ENCODE measurements at places on chromosomes 12 and 14. TPM values are rescaled to one million over a fixed set of nuclear protein-coding genes. Genes with fewer than 3 reads are reported as not detected.

DNA sequence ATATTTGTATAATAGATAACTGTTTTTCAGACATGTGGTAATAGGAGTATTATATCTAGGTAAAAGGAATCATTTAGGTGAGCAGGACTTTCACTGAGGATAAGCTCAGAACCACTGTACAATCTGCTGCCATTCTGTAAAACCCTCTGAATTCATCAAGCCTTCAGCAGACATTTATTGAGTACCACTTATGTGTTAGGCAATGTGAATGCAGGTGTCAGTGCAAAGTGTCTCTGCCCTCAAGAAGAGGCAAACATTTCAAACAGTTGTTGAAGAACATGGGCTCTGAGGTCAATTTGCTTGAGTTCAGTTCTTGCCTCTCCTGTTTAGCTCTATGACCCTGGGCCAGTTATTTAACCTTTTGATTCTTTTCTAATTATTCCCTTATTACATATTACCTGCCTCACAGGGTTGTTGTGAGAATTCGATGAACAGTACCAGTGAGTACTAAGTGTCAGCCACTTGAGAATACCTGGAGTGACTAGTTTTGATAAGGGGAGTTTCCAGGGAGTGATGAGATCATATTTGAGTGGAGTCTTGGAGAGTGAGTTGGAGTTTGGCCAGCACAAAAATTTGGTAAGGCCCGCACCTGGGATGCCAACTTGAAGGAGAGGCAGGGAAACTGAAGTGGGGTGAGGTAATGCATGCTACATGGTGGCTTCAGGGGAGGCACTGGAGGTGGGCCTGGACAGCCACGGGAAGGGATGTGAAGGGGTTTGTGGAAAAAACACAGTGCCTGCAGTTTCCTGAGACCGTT lies 33.7 kb downstream of the RASSF8 start:
- DNase-seq: peak; percentile 67

- no peak for DNase-seq
Observed at GRCh38 chr12:67280088-67280487, 10.9 kb downstream of the CAND1 start.

GRCh38 chr12:4269279-4269991 lies 4.1 kb upstream of the CCND2 start:
- DNase-seq: no peak

DNA sequence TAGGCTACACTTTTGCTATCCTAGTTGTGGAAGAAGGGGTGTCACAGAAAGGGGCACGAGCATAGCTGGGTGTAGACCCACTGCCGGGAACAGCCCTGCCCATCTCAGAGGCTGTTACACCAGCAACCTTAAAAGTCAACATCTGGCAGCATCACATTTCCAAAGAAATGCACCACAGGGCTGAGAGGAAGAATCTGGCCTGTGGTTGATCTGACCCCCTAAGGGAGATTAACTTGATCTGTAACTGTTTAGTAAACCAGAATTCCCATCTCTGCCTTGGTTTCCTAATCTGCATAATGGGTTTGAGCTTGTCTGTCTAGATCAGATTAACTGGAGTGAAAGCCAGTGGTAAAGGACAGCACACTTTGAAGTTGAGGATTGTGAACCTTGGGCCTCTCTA lies 1.3 kb downstream of the LRP1-AS start:
- no peak for DNase-seq

DNA sequence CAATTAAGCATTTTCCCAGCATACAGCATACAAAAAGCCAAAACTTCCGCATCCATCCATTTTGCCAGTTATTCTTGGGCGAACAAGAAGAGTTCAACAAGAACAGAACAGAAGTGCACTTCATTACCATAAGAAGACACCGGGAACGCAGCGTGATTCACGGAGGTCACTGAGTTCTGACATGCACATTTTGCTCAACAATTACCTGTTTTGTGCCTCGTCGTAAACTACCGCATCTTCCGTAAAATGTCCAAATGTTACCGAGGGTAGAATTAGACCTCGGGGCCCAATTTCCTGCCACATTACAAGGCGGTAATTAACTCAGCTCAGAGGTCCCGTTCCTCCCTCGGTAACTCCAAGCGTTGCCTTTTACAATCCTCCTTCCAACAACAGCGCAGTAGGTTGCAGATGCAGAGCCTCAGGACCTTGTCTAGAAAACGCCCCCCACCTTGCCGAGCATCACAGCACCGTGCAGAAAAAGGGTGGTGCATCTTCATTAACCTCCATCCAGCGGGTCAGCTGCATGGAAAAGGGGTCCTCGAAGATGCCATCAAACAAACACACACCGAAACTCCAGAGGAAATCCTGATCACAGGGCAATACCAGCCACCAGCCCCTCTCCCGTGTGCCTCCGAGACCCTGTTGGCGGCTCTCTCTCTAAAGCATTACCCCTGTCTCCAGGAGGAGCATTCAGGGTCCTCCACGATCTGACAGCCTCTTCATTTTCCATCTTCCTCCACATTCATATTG lies 125.2 kb downstream of the BCL11B start:
- no peak for DNase-seq

GRCh38 chr14:86613126-86613525 lies 1083.2 kb downstream of the FLRT2 start:
- no peak for DNase-seq

DNA sequence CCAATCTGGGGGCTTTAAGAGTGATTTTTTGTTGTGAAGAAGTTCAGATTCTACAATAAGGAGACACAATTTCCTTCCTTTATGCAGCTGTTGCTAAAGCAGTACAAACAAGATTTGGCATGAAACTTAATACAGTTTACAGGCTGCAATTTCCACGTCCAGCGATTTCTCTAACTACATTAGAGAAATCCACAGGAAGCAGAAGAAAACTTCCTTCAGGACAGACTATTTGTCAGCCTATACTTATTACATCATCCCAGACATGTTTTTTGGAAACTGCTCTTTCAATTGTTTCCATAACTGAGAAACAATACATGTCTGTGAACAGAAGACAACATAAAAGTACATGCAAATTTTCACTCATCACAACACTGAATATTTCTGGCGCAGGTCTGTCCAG lies 204.3 kb downstream of the TTC7B start:
- DNase-seq: no peak

DNA sequence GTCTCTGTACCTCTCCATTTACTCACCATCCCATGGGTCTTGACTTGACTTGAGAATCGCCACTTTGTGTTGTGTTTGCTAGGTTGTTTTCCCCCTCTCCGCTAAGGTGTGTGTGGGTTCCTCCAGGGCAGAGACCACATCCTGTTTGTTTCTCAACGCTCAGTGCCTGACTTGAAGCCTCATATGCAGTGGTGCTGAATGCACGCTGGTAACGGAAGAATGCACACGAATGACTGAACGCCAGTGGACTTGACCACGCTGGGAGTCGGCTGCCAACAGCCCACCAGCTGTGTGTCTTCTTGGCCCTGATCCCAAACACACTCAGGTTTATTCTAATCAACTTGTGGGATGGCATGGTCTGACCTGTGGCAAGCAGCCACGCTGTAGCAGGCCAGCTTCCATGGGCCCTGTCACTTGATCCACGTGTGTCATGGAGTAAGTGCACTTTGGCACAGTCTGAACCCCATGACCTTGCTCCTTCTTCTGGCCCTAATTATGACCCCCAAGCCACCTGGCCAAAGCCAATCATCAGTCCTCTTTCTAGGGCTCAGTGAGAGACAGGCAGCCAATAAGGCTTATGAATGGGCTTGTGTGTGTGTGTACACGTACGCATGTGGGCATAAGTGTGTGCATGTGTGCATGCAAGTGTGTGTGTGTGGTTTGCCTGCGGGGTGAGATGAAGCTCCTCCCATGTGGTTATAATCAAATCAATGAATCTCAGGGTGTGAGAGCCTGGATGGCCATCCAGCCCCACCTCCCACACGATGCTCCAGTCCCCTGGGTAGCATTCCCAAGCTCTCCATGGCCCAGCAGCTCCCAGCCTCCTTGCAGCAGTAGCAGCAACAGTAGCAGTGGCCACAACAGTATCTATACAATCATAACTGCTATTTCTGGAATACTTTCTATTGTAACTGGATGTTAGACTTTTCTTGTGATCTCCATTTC lies 6.4 kb upstream of the TC2N start:
- peak; percentile 29 for DNase-seq

DNA sequence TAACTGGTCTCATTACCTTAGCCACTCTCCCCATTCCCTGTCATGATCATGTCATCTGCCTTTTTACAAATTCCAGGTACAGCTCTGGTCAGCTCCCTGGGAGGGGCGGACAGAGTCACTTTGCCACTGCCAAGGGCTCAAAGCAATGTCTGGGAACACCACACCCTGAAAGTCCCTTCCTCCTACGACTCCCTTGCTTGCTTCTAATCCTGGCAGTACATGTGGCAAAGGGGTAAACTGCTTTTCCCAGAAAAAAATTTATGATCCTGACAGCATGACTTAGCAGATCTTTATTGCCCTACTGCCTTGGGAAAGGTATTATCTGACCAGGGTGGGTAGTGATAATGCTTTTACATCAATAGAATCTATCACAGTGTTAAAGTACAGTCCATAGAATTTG lies 376.0 kb upstream of the PDE3A start:
- DNase-seq: no peak

- DNase-seq: no peak
Observed at GRCh38 chr12:122544537-122544936, 17.5 kb downstream of the KNTC1 start.

DNA sequence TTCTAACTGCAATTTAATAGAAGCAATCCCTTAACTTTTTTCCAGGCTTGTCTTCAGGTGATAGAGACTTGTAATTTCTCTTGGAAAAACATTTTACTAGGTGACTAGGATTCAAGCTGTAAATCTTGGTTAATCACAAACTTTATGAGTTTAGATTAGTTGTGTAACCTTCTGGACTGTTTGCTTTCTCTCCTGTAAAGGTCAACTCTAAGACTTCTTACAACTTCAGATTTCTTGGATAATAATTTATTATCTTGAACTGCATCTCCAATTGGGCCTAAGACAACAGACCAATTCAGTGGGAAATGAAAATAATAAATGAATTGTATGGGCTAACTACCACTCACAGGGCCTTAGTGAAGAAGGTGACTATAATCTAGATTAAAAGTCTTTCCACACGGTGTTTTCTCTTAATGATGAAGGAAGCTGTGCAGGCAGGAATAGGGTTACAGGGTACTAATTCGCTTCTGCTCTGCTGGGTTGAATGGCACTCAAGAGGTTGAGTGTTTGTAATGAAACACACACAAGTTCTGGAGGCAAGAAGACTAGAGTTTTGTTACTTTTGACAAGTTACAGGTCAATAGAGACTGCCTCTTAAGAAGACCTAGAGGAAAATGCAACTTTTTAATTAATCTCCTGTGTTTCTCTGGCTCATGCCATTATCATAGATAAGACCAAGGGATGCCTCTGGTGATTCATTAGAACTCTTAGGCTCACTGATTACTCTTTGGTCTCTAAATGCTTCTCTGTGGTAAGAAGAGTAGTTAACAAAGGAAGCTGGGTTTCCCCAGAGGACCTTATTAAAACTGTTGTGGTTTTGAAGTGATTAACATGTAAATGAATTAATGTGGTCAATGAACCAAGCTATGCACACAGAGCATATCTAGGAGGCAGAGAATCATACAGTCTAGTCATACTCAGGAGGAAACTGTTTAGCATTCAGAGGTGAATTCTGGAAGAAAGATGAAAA lies 30.0 kb upstream of the OR4E1 start:
- DNase-seq: no peak

The PLEKHH1 gene
- 1.8 TPM for total RNA-seq

The NEDD1 gene
- total RNA-seq: 45.2 TPM

The VRTN gene
- not detected for total RNA-seq

The SERPINA3 gene
- total RNA-seq: 0.15 TPM

All from M059J (cell line).